ENCODE measurements at places on chromosomes 12 and 14.

DNA sequence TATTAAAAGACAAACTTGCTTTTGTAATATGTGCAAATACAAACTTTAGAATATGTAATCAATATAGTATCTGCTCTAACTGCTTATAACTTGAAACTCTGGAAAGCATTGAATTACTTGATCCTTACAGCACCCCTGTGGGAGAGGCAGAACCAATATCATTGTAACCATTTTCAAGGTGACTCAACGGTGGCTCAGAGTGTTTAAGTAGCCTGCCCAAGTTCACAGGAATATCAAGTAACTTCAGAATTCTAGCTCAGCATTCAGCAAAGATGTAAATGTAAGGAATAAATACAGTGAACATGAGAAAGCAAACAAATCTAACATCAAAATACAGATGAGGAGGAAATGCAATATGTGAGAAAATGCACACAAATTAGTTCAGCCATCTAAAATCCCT is 264.6 kb downstream of the NELL2 start:
- DNase-seq, result no peak

DNA sequence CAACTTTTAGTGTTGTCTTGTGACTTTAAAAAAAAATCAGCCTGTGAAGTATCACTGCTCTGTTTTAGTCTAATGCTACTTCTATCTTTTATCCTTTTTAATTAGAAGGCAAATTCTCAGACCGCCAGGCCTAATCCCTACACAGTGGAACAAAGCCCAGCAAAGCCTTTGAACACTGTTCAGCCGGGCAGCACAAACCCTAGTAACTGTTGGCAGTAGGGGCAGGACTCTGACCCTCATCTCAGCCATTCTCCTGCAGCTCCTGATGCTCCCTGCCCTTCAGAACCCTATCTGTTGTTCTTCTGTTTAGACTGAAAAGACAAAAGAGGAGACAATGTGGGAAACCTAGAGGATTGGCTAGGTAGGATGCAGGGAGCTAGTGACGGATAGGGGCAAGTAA is 78.0 kb upstream of the OTX2 start:
- DNase-seq, result no peak

DNA sequence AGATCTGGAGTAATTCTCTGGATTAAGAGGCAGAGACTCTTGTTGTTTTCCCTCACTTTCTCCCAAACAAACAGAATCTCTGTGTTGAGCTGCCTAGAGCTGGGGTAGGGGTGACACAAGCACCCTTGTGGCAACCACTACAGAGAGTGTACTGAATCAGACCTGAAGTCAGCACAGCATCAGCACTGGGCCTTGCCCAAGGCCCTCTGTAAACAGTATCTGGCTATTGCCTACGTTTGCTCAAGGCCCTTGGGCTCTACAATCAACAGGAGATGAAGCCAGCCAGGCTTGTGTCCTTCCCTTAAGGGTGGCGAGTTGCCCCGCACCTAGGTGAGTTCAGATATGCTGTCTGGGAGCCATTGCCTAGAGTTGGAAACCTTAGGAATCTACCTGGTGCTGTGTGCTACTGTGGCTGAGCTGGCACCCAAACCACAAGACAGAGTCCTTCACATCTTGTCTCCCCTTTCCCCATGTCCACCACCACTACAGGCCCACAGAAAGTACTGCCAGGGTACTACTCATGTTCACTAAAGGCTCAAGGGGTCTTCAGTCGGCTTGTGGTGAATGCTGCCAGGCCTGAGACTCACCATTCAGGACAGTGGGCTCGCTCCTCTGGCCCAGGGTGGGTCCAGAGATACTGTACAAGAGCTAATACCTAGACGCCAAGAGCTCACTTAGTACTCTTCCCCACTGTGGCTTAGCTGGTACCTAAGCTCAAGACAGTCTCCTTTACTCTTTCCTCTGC is 206.8 kb downstream of the SYNE2 start:
- DNase-seq, result no peak

DNA sequence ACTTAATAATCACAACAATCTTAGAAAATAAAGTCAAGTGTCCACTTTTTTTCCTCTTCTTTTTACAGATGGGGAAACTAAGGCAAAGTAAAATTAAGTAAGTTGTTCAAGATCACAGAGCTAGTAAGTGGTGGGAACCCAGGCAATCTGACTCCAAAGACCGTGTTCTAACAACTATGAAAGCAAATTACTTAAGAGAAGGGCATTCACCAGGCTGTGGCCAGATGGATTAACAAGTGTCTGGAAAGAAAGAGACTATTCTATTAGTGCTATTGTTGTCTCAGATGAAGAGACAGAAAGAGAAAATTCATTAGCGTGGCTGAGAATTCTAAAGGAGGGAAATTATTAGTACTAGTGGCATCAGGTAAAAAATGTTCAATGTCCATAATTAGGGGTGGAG is 48.5 kb downstream of the FGD6 start:
- DNase-seq, result no peak

DNA sequence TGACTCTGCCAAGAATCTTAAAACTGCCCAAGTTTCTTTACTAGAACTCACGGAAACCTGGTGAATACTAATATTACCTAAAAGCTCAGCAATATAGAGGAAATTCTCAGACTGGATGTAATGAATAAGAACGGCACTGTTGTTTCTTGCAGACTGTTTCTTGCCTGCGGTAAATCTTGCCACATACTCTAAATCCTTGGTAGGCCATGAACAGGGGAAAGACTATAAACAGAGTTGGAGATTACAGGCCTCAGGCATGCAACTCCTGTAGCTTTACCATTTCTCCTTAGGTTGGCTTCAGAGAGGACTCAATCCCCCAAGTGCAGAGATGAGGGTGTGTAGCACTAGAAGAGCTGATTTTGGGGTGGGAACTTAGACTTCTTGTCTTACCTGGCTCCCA is 1.1 kb downstream of the ALDH6A1 start:
- DNase-seq, result no peak

GRCh38 chr12:51921017-51921725 is 13.9 kb downstream of the ACVRL1 start:
- DNase-seq, result peak; percentile 75

- DNase-seq, result no peak
These were observed 39.8 kb downstream of the IFNG start for GRCh38 chr12:68119724-68120211.

DNA sequence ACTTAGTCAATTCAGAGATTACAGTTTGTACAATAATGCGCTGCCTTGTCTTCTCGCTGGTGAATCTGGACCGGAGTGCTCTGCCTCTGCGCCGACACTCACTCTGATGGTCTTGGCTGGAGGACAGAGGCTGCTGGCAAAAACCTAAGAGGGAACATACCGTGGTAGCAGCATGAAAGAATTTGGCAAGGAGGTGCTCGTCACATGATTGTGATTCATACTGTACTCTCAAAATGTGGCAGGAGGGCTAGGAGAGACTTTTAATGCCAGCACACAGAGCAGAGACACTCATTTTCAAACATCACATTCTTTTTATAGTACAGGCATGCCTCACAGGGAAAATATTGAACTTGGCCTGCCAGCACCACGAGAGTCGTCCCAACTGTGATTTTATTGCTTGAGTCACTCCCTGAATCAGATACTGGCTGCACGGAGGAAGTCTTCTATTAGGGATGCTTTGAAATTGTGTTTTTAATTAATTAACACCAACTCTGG is 67.8 kb downstream of the HMGA2 start:
- DNase-seq, result peak; percentile 92

GRCh38 chr14:60485598-60486251 is at the start of gene C14orf39:
TSS of gene C14orf39 (minus strand) at chr14:60486063. CDS start at chr14:60485078, 985 bp downstream.
- DNase-seq, result peak; percentile 83

DNA sequence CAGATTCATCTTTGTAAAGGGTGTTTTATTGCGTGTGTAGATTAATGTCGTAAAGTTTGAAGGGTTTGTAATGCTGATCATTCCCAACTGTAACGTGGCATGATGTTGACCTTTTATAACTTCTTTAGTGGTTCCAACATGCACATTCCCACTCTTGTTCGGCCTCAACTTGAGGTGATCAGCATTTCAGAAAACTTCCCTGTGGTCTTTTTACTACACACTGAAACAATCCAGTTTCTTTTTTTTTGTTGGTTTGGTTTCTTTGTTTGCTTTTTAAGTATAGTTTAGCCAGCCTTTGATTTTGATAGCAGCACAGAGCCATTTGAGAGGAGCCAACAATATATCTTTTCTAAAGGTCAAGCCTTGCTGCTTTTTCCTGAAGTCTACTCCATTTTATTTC is 22.8 kb downstream of the UTP20 start:
- DNase-seq, result no peak

DNA sequence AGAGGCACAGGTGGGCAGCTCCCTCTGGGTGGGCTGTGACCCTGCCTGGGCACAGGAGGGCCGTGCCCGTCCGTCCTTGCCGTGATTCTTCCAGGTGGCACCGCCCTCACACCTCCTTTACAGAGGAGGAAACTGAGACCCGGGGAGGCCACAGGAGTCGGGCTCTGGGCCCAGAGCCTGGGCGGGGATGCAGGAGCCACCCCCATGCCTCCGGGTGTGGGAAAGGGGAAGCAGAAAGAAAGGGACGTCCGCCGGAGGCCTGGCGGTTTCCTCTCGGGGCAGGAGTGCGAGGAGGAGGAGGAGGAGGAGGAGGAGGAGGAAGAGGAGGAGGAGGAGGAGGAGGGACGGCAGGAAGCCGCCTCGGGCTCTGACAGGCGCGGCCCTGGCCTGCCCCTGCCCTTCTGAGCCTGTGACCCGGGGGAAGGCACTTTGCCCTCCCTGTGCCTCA is 23.0 kb downstream of the SH2B3 start:
- no peak for DNase-seq

- DNase-seq, result no peak
These were observed 3.0 kb downstream of the WNT1 start for GRCh38 chr12:48980953-48981756.

- peak; percentile 54 for DNase-seq
These were observed 311.9 kb downstream of the DUSP6 start for GRCh38 chr12:89040146-89040964.

DNA sequence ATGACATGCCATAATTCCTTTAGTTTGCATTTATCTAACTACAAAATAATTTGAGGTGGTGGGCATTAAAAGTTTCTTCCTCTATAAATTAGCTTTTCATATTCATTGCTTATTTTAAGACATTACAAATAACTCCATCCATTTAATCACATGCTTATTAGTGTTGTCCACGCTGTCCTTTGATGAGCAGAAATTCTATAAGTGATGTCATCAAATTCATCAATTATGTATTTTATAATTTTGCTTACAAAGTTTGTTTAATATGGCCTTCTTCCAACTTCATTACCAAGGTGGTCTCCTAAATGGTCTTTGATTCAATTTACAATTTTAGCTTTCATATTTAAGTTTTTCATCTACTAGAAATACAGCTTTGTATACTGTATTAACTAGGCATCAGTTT is 173.5 kb downstream of the PRKD1 start:
- no peak for DNase-seq

DNA sequence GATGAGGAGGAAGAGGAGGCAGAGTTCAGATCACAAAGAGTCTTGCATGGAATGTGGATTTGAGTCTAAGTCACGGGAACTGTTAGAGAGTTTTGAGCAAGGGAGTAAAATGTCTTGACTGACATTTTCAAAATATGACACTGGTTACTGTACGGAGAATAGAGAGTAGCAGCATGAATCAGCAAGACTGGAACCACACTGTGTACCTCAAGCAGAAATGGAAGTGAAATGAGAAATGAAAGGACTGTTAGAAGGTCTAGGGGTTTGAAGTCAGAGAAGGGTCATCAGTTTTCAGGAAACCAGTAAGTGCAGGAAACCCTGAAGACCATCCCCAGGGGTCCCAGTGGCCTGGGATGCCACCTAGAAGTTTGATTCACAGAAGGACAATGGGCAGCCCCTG is 236.3 kb downstream of the GALC start:
- no peak for DNase-seq

GRCh38 chr14:41925409-41925808 is 318.7 kb downstream of the LRFN5 start:
- DNase-seq, result no peak

DNA sequence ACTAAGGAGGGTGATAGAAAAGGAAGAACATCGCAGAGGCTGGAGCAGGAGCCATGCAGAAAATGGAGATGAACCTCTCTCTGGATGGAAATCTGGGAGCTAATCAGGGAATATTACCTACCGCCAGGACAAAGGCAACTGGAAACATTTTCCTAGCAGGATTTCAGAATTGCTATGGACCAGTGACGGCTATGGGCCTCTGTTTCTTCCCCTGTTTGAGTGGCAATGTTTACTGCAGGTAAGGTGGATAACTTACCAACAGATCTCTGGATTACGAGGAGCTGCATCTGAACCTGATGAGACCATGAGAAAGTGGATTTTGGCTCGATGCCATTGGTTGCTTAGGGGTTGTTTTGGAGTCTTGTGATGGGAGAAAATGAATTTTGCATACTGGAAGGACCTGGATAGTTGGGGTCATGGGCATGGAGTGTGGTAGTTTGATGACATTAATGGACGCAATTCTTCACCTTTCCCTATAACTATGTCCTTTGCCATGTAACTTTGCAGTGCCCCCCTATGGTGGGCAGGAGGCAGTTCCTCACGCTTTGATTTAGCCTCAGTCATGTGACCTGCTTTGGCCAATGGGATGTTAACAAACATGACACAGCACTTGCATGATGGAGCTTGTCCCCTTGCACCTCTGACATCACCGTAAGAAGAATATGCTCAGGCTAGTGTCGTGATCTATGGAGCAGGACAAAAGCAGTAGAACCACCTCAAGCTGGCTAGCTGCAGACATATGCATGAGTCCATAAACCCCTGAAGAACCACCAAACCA is 51.1 kb downstream of the CALM1 start:
- no peak for DNase-seq

DNA sequence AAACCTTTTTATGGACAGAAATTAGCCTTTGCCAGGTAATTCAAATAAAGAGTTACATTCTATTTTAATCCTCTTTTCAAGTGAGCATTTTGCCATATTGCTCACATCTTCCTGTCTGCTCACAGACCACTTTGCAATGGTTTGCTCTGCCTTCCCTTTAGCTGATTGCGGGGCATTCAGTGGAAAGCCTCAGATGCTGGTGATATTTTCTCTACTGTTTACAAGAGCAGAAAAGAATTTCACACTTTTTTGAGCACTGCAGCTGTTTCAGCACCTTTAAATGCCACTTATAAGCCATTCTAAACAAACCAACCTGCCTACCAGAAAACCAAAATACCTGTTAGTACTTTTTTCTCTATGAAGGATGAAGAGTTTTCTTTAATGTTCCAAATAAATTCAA is 195.7 kb upstream of the LRIG3 start:
- no peak for DNase-seq

- no peak for DNase-seq
These were observed 150.2 kb downstream of the TTLL5 start for GRCh38 chr14:75811136-75811829.

- no peak for DNase-seq
These were observed 48.4 kb downstream of the KTN1 start for GRCh38 chr14:55628426-55628825.

GRCh38 chr14:34164162-34164864 is 213.4 kb upstream of the EGLN3 start:
- no peak for DNase-seq

GRCh38 chr14:22522466-22522957 is 66.5 kb downstream of the DAD1 start:
- no peak for DNase-seq

DNA sequence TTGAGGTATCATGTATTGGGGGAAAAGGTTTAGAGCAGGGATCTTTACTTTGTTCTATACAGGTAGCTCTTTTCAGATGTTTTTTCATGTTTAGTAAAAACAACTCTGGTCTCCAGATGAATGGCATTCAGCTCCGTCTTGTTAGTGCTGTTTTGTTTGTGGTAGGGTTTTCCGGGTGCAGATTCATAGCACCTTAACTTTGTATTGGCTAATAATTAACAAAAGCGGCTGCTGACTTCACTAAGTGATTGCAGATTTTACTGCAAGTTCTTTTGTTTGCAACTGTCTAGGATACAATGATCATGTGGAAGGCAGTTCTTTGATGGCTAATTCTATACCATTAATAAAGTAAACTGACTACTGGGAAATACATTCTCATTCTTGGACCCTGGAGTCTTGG is 32.2 kb upstream of the BHLHE41 start:
- DNase-seq, result no peak
